Stimulated activated CD8-positive, alpha-beta memory T cell treated with anti-CD3 and anti-CD28 coated beads, Interleukin-15, amount 100 ng/mL, for 24 hours (primary cell): ENCODE measurements at places on chromosomes 11 and 22.

DNA sequence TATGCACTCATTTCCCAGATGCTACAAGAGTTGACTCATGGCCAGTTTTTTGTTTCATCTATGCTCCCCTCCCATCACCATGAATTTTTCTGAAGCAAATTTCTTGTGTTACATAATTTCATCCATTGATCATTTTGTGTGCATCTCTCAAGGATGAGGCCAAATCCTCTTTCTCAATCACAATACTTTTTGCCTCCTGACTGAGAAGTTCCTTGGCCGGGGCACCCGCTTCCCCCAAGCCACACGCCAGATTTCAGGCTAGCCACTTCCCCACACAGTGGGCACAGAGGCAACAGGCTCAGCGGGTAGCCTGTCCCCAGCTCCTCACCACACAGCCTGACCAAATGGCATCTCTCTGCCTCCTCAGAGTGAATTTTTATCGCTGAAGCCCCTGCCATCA is 9.8 kb upstream of the DSCAML1 start:
- no peak for DNase-seq

DNA sequence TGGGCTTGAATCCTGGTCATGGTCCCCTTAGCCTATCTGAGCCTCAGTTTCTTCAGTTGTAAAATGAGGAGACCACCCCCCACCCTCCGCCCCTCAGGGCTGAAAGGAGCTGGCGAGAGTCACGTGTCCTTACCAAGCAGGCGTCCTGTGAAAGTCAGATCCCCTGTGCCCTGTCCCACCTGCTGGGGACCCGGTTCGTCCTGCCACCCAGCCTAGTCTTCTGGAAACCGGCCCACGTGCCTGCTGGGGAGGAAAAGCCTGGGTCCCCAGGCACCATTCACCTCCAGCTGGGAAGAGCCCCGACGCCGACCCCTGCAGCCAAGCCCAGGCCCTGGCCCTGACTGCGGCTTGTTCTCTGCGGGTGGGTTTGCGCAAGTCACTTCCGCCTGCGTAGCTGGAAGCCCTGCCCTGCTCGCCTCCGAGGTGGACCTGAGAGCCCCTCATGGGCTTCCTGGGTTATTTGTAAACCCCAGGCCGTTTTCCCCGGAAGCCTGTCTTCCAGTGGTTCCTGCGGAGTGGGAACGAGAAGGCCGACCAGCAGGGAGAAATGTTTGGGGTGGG is 679 bp upstream of the SSH3 start:
- DNase-seq: no peak

GRCh38 chr11:72776844-72777754 is 16.7 kb downstream of the STARD10 start:
- DNase-seq: no peak

DNA sequence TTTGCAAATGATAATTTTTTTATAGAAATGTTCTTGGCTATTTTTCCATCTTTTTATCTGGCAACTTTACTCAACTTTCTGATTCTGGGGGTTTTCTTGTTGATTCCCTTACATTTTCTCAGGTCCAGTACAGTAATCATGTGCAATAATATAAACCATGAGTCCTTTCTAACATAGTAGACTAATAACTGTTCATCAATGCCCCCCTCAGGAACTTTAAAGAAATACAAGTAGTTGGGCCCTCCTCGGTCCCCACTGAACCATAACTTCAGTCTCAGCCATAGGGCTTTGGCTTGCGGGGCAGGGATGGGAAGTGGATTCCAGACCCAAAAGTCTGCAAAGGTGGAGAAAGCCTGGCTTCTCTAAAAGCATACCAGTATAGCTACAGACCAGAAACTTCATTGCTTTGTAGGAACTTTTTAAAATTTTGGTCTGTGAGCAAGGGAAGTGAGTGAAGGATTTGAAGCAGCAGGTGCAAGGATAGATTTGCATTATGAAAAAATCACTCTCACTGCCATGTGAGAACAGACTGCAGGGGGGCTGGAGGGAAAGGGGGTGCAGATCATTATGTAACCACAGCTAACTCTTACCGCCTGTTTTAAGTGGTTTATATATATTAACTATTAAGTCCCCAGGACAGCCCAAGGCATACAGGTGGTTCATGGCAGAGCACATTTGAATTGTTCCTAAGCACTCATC is 10.4 kb upstream of the TUB start:
- no peak for DNase-seq

GRCh38 chr11:70606248-70606950 is 208.1 kb downstream of the CTTN start:
- no peak for DNase-seq
